ENCODE measurements at places on chromosomes 6 and 20.

DNA sequence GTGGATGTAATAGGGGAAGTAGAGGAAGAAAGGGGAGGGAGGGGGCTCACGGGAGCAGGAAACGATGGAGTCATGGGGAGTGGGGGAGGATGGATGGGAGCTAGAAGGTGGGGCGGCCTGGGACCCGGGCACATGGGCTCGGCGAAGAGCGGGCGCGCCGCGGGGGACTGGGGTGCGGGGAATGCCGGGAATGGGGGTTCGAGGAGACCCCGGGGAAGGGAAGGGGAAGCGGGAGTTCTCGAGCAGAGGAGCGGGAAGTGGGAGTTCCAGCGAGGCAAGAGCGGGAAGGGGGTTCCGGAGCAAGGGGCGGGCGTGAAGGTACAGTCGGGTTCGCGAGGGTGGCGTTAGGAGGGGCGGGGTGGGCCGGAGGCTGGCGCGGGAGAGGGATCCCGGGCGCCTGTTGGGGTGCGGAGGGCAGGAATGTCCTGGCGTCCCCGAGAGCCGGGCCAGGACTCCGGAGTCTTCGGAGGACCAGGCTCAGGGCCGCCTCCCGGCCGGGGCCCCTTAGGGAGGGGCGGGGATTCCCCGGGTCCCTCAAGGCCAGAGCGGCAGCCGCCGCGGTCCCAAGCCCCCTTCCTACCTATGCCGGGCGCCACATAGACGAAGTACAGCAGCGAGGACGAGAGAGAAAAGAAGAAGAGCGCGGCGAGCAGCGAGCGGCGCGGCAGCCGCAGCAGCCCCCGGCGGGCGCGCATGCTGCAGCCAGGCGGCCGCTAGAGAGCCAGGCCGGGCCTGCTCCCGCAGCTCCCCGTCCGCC is 504 bp downstream of the B4GALT5 start:
- DNase-seq: no peak

GRCh38 chr6:99002831-99003230 is 55.1 kb upstream of the FBXL4 start:
- DNase-seq: no peak

DNA sequence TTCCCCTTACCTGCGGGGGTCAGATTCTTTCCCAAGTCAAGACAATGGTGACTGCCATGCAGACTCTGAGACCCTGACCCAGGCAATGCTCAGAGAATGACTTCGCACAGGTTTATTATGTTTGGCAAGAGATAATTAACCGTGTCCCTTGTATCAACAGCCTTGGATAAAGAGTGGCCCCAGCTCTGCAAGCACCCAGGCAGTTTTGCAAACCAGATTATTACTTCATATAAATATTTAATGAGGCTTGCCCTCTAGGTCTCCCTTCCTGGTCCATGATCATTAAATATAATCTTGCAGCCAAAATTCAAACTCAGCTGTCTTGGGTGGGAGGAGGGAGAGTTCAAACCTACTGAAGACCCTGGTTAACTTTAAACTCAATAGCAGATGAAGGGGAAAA is 156.5 kb downstream of the ANKRD60 start:
- DNase-seq: no peak

DNA sequence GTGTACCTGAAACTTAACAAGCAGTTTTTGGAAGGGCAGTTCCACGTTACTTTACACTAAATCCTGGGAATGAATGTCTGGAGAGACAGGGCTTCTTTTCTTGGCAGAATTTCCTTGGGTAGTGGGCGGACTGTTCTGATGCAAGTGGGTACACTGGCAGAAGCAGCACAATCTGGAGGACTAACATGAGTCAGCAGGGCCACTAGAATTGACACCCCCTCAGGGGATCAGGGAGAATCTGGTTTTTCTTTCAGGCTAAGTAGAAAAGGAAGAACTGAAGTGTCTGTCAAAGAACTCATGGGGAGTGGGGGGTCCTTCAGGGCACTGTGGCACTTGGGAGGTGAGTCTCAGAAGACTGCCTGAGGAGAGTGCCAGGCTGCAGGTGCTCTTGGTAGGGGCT is 34.6 kb downstream of the PANK2 start:
- no peak for DNase-seq

- DNase-seq: no peak
Observed at GRCh38 chr20:17391127-17391771, 139.9 kb downstream of the BFSP1 start.

- no peak for DNase-seq
Observed at GRCh38 chr6:87827346-87827745, 125.3 kb upstream of the AKIRIN2 start.

GRCh38 chr6:48743738-48744137 is 632.7 kb upstream of the PTCHD4 start:
- DNase-seq: no peak

DNA sequence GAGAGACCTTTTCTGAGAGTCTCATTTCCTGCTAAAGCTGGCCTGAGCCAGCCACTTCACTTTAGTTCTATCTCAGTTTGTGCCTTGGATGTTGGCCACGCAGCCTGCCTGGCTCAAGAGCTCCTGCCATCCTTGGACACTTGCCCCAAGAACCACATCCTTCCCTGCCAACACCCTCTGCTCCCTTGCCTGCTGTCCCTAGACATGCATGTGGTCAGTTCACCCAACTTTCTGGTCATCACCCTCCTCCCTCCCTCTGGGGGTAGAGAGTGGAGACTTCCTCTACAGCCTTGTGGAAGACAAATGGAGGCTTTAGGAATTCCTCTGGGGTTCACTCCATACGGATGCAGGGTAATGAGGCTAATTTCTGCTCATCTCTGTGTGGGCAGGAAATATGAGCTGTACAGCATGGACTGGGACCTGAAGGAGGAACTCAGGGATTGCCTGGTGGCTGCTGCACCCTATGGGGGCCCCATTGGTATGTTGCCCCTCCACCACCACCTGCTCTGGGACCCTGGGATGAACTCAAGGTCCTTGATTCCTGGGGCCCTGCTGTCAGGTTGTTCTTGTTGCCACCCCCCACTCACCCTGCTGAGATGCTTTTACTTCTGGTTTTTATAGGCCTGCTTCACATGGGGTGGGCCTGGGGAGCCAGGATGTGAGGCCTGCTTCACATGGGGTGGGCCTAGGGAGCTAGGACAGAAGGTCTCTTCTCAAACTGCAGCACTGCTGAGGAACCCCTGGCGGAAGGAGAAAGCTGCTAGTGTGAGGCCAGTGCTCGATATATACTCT is 13.8 kb upstream of the PTPRA start:
- DNase-seq: no peak

DNA sequence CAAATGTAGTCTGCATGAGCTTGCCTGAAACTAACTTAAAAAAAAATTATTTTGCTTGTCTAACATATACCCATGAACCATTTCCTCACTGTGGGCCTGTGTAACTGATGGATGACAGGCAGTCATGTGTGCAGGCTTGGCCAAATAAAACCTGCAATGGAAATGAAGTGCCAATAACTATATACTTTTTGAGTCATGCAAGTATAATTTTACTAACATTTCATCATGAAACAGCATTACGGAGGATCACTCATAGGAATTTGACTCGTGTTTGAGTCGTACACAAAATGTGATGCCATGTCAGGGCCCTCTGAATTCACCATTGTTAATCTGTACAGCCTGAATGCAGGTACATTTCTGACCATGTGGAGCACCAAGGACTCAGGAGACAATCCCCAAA is 46.6 kb downstream of the HDDC2 start:
- DNase-seq: no peak

DNA sequence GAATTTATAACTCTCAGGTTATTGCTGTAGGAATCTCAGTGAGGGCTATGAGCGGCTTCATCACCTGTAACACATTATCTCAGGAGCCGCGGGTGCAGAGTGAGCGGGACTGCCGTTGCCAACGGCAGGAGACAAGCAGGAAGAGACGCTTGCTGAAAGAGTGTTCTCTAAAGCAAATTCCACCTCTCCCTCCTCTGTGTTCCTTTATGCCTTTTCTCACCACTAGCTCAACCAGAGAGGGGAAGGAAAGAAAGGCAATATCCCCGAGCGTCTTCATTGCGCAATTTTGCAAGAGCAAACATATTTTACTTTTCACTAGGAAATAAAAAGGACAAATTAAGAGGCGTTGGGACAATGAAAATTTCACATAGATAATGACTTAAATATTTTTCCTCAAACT is 185.2 kb upstream of the EXOC2 start:
- DNase-seq: no peak

GRCh38 chr6:44035621-44036020 is 91.6 kb downstream of the MRPL14 start:
- no peak for DNase-seq

DNA sequence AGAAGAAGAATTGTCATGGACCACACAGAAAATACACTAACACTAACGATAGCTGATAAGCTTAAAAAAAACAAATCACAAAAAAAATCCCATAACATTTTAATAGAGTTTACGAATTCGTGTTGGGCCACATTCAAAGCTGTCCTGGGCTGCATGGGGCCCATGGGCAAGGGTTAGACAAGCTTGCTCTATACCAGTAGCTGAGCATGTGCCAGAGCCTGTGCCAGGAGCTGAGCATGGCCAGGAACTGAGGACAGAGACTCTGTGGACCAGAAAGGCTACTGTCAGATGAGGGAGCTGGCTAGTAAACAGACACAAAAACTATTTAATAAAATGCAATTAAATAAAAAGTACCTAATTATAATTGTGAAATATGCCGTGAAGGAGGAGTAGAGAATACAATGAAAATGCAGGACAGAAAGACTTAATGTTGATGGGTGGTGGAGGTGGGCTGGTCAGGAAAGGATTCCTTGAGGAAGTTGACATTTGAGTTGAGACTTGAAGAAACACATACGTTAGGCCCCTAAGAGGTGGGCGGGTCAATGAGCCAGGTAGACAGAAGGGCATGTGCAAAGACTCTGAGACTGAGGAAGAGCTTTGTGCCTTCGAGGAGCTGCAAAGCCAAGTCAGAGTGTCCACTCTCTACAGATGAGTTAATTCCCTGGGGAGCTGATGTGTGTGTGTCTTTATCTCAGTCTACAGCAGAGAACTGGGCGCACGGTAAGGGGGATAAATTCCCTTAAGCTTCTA is 66.1 kb downstream of the JPH2 start:
- DNase-seq: no peak

GRCh38 chr6:149140910-149141290 is 176.6 kb upstream of the TAB2 start:
- DNase-seq: no peak

GRCh38 chr6:56849896-56850295 is 105.0 kb upstream of the BEND6 start:
- DNase-seq: no peak

- no peak for DNase-seq
Observed at GRCh38 chr6:14500809-14501208, 383.2 kb downstream of the CD83 start.

- DNase-seq: no peak
Observed at GRCh38 chr6:79954849-79955248, 7.5 kb upstream of the ELOVL4 start.

- DNase-seq: no peak
Observed at GRCh38 chr6:141248021-141248799, 884.5 kb upstream of the GJE1 start.

- no peak for DNase-seq
Observed at GRCh38 chr6:34981366-34981765, 92.3 kb downstream of the ANKS1A start.

DNA sequence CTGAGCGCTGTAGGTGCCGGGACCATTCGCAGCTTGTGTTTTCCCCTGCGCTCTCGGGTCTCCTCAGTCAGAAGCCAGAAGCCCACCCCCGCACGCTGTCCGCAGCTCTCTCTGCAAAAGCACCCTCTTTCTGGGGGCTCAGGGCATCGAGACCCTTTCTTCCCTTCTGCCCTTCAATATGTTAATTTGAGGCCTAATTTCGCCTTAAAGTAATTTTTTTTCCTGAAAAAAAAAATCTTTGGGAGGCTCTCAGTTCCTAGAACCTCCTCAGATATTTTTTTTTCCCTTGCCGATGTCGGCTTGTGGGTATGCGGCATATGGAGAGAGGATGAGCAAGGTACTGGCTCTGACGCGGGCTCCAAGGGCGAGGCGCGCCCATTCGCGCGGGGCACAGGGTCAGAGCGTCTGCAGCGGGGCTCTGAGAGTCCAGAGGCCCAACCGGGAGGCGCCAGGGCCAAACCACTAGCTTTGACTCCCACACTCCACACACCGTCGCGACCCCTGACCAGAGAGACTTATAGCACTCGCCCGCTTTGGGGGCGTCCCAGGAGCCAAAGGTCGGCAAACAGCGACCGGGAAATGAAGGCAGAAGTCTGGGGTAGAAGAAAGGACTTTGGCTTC is 893 bp downstream of the PRDM13 start:
- DNase-seq: no peak

GRCh38 chr6:83216806-83217205 is 23.6 kb downstream of the RWDD2A start:
- DNase-seq: no peak

DNA sequence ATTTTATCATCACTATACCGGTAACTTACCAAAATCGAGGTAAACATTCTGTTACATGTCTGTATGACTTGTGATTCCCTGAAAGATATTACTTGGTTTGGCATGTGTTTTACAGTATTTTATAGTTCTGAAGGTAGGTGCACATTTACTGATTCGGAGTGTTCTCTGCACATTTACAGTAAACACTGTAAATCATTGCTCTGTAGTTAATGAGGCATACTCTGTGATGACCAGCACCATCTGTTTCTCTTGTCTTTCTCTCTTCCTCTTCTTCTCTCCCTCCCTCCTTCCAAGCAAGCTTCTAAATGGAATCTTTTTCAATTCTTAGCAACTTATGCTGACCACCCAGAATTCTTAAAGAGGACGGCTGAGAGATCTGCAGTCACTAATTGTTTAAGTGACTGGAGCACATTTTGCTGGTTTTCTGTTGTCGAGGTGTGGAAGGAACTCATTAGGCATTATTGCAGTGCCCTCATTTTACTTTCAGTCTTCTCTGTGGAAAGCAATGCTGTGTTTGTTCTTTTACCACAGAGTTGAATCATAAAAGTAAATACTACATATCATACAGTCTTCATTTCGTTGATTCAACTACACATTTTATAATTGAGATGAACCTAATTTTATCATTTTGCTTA is 126.5 kb downstream of the UTRN start:
- DNase-seq: no peak

DNA sequence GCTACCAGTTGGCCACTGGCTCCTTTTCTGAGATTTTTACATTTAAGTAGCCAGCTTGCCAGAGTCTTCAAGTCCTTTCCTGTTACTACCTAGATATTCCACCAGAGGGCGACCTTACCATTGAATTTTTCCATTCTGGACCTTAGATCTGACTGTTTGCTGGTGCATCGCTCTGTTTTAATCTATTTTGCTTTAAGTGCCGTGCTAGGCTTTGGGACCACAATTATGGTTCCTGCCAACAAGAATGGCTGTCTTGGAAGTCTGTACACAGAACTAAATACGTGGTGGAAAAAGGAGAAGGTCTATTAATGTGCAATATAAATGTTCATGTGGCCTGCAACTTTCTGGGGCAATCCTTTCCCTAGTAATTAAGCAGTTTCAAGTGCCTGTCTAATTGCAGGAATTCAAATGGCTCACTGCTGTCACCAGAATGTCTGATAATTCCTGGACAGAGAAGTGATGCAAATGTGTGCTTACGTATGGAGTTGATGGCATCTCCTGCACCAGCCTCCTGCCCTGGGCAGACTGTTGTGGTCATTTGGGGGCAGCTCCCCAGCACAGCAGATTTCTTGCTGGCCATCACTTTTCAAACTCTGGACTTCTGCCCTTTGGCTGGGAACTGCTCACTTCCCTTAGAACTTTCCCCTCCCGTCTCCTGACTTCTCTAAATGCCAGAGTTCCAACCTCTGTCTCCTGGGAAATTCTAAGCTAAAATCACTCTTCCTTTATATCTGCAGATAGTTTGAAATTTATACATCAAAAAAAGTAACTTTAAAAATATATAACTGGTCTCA is 5.6 kb upstream of the HLA-DOA start:
- peak; percentile 19 for DNase-seq
